ENCODE measurements at places on chromosomes 3 and 15.

- no peak for DNase-seq
These were observed 69.6 kb downstream of the CGNL1 start for GRCh38 chr15:57445872-57446271.

DNA sequence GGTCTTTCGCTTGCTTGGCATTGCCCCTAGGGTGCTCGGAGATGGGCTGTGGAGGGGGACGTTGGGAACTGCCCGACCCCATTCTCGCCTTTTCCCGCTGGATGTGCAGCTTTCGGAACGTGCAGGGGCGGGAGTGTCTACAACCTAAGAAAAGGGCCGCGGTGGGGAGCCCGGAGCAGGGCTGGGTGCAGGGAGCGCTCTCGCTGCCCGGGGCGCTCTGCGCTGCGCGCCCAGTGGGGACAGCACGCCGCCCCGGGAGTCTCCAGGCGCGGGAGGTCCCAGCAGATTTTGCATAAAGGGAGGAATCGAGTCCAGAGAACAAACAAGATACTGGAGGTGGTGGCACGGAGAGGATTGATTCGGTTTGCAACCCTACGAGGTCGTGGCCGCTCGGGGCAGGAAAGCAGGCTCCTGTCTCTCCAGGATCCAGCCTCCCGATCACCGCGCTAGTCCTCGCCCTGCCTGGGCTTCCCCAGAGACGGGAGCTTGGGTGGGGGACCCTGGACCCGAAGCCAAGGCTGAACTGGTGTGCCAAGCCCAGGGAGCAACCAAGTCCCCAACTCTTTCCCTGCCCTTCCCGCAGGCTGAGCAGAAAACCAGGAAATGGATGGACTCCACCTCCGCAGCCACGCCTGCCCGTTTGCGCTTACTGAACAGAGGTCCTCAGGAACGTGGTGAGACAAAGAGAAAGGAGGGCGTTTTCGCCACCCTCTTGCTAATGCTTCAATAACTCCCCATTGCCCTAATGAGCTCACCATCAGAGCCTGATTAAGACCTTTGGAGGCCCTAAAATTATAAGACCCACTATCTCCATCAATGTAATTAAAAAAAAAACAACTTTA, 59.7 kb downstream of the NOX5 start:
- no peak for DNase-seq

GRCh38 chr3:48929358-48930035, 10.9 kb downstream of the ARIH2 start:
- DNase-seq = no peak

GRCh38 chr3:44098656-44099415, 142.8 kb upstream of the TOPAZ1 start:
- DNase-seq = no peak

DNA sequence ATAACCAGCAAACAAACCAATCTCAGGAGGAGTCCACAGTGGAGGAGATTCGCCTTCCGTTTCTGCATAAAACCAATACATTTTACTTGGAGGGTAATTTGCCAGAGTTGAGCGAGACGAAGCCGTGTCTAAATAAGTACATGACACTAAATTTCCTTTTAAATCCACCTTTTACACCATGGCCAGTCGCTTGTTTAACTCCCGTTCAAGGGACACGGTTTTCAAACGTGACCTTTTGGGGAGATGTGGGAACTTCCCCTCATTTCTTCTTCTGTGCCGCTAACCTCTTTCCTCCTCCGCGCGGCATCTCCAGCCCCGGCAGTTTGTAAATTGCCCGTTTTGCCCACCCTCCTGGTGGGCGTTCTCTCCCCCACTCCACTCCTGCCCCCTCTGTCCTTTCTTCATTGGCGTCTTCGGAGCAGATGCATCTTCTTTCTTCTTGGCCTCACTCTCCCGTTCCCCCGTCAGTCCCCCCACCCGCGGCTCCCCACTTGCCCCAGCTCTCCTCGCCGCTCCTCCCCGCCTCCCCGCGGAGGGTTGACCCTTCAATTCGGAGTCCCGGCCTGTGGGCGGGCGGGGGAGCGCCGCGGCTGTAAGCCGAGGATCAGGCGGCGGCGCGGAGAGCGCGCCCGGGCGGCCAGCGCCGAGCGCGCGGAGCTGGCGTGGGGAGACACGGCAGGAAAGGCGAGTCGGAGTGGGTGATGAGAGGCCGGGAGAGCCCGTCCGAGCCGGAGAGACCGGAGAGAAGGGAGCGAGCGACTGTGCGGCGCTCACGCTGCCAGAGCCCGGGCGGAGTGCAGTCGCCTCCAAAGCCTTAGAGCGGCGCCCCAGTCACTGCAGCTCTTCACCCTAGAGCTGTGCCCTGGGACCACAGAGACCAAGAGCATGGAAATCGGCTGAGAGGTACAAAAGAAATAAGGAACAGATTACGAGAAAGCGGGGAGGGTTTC, at the start of gene NLGN1:
Gene NLGN1, plus strand, starts transcription at position 584 of the 950 bp plus-strand sequence.
- no peak for DNase-seq

- no peak for DNase-seq
These were observed 12.2 kb upstream of the C3orf52 start for GRCh38 chr3:112074006-112074405.

DNA sequence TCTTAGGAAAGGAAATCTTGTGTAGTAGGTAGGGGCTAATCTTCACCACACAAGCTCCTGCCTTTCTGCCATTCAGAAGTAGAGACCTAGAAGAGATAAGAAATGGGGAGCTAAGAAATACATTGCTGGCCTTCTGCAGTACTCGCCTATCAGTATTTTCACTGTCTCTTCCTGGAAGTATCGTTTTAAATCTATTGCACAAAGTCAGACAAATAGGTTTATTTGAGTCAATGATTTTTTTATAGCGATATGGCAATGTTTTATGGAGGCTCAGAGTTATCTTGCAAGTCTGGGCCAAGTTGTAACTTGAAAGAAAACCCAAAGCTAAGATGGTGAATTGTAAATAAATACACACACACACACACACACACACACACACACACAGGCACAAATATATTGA, 103.8 kb downstream of the PTPRG start:
- no peak for DNase-seq

DNA sequence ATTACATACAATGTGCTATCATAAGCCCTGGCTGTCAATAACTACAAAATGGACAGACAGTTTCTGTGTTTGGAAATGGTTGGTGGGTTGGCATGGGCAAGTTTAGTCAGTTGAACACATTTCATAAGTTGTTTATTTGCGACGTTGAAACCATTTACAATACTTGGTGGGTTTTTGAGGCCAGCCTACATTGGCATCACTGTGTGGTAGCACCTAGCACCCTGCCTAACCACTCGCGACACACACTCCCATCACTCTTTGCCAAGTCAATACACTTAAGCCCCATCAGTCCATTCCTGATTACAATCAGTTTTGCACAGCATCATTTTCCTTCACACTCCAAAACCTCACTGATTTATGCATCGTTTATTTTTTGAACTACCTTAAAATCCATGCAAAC, 13.8 kb downstream of the PROK2 start:
- no peak for DNase-seq

DNA sequence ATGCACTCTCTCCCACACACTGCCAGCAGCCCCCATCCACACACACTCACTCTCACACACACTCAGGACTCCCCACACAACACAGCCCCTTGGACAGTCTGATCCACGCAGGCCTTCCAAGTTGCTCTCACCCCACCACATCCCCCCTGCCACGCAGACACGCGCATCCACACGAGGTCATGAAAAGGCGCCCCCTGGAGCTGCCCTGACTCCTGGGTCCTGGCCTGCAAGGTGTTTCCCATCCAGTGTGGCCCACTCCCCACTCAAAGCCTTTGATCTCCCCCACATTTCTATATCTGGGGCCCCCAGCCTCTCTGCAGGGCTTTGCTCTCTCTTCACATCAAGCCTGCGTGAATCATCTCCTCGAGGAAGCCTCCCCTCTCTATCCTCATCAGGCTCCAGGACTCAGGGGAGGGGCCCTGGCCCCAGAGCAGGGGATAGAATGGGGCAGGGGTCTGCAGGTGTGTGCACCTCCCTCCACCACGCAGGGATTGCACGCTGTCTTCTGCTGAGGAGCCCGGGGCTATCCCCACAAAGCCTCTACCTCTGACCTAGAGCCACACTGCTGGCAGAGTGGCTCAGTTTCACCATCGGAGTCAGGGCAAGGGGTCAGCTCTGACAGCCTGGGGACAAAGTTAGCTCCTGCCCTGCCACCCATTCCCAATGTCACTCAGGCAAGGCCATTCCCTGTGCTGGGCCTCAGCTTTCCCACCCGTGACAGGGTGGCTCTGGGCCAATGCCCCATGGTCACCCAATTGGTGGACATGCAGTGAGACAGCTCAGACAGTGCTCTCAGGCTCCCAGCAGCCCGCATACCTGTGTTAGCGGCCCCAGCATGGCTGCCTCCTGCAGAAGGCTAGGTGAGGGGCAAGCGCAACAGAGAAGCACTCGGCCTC, 6.4 kb downstream of the MYL3 start:
- no peak for DNase-seq

DNA sequence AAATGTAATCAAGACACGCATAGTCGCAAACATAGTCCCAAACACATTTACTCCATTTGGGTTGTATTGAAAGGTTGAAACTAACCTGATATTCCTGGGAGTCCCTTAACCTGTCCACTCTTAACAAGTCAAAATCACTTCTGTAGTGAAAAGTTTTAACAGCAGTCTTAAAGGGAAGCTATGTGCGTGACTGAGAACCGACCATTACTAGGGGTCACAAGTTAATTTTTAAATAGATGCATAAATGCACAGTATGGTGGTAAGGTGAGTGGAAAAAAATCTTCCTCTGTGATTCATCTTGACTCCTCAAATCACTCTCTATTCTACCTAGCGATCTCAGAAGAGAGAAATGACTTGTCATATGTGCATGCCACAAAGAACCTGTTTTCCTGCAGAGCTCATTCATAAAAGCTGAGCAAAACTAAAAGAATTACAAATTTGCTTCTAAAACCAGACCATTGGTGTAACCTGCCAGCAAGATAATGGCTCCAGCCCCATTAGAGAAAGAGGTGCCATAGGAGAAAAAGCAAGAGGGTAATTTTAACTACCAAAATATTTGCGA, 4.8 kb downstream of the GPR15 start:
- no peak for DNase-seq

DNA sequence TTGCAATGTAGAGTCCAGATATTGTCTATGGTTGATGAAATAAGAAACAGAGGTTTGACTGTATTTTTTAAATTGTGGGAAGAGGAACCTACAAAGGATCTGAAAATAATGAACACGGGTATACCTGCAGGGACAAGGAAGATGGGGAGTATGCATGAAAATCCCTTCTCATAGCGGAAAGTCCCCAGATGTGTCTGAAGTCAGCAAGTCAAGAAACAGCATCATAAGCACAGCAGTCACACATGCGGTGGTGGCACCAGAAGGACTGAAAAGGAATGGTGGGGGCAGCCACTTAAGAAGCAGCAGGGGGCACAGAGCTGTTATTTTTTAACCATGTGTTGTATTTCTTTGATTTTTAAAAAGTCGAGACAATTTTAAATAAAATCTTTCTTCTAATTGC, 4.7 kb downstream of the MRPS11 start:
- DNase-seq = no peak

DNA sequence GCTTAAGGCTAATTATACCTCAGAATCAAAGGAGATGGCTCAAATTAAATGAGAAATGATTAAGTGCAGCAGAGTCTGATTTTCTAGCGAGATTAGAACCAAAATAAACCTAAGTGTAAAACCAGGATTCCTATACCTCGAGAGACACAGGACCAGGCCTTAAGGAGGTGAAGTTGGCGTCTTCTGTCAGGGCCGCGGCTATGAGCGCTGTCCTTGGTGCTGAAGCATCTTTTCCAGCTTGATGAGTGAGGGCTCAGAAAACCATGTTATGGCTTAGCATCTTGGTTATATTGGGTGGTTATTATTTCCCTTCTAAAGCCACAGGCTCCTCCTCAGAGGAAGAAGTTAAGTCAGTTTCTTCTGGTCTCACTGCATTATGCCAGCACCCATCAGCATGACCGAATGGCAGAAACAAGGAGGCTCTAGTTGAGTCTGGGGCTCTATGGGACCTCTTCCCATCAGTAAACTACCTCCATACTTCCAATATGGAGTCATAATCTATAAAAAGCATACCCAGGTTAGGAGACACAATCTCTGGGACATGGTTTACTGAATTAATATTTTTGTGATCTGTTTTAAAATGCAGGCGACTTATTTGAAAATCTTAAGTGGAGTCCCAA, 120.1 kb upstream of the NMNAT3 start:
- DNase-seq = no peak

- no peak for DNase-seq
These were observed 10.1 kb downstream of the ARL14 start for GRCh38 chr3:160686955-160687535.

DNA sequence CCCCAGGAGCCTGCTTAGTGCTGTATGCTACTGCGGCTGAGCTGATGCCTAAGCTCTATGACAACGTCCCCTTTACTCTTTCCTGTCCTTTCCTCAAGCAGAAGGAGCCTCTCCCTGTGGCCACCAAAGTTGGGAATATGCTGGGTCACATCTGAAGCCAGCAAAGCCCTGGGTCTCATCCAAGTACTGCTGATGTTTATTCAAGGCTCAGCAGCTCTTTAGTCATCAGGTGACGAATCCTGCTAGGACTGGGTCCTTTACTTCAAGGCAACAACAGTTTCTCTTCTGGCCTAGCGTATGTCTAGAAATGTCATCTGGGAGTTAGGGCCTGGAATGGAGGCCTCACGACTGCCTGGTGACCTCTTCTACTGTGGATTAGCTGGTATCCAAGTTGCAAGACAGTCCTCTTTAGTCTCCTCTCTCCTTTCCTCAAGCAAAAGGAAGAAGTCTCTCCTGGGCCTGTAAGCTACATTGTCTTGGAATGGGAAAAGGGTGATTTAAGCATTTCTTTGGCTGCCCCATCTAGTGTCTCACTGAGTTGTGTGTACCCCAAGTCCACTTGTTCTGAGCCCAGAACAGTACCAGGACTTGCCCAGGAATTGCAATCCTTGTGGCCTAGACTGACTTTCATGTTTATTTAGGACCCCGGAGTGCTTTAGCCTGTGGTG, 63.9 kb downstream of the TNFAIP8L3 start:
- DNase-seq = no peak

DNA sequence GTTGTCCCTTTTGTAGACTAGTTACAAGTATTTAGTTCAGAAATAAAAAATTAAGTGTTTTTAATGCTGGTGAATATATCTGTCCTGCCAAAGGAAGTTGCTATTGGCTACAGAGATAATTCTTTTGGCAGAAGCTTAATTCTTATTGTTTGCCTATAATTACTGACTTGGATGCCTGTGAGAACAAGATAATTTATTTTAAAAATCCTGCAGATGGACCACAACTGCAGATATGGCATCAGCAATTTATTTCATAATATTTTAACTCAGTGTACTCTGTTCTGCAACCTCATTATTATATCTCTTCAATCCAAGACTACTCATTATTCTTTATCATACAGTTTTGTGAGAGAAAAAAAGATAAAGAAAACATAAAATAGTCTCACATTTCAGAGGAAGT, 789.8 kb downstream of the NAALADL2 start:
- no peak for DNase-seq

DNA sequence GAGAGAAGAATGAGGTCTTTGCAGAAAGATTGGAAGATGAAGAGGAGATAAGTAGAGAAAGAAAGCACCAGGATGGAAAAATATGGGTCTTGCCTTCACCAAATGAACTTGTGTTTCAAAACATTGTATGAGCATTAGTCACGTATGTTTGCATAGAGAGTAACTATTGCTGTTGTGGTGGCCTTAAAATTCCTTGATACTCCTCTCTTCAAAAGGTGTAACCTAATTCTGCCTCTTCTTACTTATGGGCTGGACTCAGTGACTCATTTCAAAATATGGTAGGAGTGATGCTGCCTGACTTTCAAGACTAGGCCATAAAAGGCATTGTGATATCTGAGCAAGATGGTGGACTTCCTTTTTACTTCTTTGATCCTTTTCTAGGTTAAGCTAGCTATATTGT, 228.7 kb upstream of the ZNF385D start:
- DNase-seq = no peak

Measured in stimulated activated CD8-positive, alpha-beta memory T cell treated with anti-CD3 and anti-CD28 coated beads, Interleukin-15, amount 100 ng/mL, for 48 hours (primary cell).